ENCODE measurements at places on chromosomes 5 and 9.
A peak's percentile ranks its signal among the peaks of the same experiment; 100 is the strongest.

GRCh38 chr9:121277518-121278295 is 9.7 kb downstream of the GSN start:
- no peak for DNase-seq

DNA sequence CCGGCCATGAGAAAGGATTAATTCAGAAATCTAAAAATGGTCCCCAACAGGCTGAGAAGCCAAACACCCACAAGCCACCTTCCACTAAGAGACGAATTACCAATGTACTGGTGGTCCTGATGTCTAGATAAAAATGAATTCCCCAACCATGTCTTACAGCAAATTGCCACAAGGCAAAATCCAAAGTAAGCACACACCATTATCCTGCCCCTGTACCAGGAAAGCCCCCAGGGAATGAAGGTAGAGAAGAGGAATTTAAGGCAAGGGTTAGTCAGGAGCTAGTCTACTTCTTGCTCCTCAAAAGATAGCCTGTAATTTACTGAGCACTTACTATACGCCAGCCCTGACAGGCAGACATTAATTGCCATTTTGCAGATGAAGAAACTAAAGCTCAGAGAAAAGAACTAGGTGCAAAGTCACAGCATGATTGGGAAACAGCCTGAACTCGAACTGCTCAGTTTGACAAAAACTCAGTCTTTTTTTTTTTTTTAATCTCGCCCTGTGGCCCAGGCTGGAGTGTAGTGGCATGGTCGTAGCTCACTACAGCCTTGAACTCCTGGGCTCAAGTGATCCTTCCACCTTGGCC is 64.3 kb downstream of the RAPGEF1 start:
- no peak for DNase-seq

DNA sequence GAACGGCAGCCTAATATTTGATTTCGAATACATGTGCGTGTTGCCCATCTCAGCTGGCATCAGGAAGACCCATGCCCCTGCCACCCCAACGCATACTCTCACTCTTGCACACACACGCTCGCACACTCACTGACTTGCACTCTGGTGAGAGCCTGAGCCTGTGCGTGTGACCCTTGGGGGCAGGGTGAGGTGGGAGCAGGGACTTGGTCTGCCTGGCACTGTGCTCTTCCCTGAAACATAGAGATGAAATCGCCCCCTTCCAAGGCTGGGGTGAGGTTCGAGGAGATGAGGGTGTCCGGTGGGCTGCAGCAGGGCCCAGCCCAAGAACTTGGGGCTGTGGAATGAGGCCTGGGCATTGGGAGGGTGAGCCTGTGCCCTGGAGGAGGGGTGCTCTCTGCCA is 1.2 kb downstream of the LCN9 start:
- no peak for DNase-seq

- DNase-seq = no peak
These were observed 143.8 kb upstream of the DHFR start for GRCh38 chr5:80798633-80799032.

GRCh38 chr9:116383936-116384335 is 230.3 kb downstream of the PAPPA start:
- DNase-seq = no peak

GRCh38 chr5:126953640-126954039 is 76.7 kb downstream of the MARCHF3 start:
- DNase-seq = no peak

DNA sequence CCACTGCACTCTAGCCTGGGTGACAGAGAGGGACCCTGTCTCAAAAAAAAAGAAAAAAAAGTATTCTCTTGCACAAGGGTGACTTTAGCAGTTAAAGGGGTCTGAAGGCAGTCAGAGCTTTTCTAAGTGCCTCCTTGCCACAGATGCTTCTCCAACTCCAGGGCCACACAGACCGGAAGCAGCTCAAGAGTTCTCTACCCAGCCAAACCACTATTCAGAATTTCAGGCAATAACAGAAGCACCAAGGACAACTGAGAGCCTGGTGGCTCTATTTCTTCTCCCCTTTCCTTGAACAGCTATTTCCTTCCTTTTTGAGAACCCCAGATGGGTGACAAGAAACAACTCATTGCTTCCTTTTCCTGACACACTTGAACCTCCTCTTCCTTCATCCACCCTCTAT is 2.2 kb downstream of the FAM219A start:
- no peak for DNase-seq

DNA sequence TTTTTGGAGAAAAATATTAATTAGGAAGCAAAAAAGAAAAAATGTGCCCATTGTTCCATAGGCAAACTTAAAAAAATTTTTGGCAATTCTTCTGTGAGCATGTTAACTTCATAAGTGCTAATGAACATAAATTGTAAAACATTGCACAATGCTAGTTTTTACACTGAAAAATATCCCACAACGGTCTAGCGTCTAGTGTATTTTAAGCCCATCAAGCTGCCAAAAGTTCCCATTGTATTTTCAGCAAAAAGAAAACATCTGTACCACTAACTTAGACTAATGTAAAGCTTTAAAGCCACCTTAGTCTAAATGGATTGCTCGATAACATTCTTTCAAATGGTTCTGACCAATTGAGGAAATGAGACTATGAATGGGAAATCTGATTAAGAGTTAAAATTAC is 2.8 kb downstream of the NR6A1 start:
- DNase-seq = no peak

DNA sequence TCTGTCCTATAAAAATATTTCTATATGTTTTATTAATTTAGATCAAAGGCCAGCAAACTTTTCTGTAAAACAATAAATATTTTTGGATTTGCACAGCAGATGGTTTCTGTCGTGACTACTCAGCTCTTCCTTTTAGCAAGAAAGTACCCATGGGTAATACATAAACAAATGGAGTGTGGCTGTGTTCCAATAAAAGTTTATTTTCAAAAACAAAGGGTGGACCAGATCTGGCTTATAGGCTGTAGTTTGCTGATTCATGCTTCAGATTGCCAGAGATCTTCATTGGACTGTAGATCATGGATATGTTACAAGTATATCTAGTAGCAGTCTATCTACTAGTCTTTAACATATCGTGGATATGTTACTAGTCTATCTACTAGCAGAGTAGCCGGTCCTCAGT is 590.5 kb downstream of the CSNK1G3 start:
- DNase-seq = no peak

- DNase-seq = no peak
These were observed 55.2 kb downstream of the HSPA4 start for GRCh38 chr5:133106761-133107572.

GRCh38 chr9:27451207-27451797 is 72.8 kb upstream of the IFNK start:
- no peak for DNase-seq

DNA sequence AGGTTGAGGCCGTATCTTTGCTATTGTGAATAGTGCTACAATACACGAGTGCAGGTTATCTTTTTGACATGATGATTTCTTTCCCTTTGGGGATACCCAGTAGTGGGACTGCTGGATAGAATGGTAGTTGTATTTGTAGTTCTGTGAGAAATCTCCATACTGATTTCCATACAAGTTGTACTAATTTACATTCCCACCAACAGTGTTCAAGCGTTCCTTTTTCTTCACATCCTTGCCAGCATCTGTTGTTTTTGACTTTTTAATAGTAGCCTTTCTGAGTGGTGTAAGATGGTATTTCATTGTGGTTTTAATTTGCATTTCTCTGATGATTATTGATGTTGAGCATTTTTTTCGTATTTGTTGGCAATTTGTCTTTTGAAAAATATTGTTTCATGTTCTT is 41.4 kb downstream of the CNOT6 start:
- DNase-seq = no peak

- DNase-seq = peak; percentile 7
These were observed 12.8 kb upstream of the PDZD2 start for GRCh38 chr5:31626156-31626555.

DNA sequence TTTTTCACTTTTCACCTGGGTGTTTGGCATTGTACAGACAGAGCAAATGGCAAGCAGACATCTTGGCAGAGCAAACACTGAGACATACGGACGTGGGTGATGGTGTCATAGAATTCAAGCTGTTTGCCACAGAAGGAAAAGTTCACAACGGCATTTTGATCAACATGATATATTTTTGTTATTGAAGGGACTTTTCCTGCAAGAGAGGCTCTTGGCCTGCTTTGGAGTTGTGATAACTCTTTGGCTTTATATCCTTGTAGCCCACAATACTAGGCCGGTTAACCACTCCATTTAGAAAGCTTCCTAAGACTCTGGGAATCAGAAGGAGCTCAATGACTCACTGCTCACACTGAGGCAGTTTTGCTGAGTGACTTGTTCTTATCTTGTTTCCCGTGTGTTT is 1038.3 kb downstream of the TLE1 start:
- DNase-seq = no peak

DNA sequence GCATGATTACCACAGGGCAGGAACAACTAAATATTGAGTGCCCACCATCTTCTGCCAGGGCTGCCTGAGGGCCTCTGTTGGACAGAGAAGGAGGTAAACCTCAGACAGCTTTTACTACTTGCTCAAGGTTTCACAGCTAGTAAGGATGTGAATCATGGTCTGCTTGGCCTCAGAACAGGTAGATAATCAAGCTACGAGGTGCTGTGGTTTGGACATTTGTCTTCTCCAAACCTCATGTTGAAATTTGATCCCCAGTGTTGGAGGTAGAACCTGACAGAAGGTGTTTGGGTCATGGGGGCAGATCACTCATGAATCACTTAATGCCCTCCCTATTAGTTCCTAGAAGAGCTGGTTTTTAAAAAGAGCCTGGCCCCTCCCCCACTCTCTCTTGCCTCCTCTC is 541.2 kb upstream of the TRPC7 start:
- DNase-seq = no peak

- peak; percentile 56 for DNase-seq
These were observed 896 bp downstream of the EBF1 start for GRCh38 chr5:159098603-159099436.

GRCh38 chr9:17402309-17402708 is 176.6 kb upstream of the SH3GL2 start:
- DNase-seq = no peak

GRCh38 chr9:90073186-90073945 is 468.6 kb downstream of the GADD45G start:
- no peak for DNase-seq

DNA sequence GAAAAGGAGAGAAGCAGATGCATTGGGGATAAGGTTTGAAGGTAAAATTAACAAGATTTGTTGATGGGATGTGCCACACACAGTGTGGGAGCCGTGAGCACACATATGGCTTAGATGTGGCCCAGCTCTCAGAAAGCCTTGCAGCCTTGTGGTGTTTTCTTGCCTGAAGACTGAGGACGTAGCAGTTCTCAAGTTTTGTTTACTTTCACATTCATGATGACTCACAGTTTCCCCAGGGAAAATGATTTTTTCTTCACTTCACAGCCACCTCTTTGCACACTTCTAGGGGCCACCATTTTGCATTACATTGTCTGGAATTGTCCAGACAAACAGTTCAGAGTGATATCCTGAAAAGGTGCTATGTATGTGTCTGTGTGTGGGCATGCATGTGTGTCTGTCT is 126.2 kb downstream of the BASP1 start:
- no peak for DNase-seq

GRCh38 chr5:125227333-125228095 is 481.1 kb upstream of the ZNF608 start:
- DNase-seq = no peak

- no peak for DNase-seq
These were observed 16.1 kb upstream of the ZNF462 start for GRCh38 chr9:106846857-106847256.

DNA sequence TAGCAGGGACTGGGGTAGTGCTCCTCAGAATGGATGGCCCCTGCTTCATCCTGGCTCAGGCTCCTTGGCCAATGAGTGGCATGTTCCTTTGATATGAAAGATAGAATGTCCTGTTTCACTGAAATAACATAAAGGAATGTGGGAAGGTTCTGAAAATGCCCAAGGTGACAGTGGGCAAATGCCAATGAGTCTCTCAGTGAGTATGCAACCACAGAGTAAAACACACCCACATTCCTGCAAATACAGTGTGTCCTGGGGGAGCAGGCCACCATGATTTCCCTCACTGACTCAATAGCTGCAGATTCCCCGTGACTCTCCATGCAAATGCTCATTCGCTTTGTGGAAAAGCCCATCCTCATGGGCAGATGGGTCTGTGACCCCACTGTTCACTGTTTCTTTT is 36.4 kb downstream of the ZNF366 start:
- DNase-seq = no peak

- peak; percentile 58 for DNase-seq
These were observed 41.3 kb downstream of the SHB start for GRCh38 chr9:38027714-38028113.

DNA sequence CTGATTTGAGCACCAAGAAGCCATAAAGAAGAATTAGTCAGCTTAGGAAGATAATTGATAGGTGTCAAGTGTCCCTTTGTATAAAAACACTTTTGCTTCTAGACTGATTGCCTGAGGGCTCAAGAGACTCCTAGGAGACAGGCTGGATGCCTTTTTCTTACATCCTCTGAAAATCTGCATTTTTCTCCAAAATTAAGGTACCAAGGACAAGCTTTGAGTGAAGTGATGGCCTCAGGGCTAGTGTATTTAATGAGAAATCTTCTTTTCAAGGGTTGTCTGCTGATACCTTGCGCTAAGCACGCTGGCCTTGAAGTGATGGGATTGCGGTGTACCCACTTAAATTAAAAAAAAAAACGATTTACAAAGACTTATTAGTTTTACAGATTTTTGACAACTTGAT is 304.0 kb downstream of the TLR4 start:
- no peak for DNase-seq

DNA sequence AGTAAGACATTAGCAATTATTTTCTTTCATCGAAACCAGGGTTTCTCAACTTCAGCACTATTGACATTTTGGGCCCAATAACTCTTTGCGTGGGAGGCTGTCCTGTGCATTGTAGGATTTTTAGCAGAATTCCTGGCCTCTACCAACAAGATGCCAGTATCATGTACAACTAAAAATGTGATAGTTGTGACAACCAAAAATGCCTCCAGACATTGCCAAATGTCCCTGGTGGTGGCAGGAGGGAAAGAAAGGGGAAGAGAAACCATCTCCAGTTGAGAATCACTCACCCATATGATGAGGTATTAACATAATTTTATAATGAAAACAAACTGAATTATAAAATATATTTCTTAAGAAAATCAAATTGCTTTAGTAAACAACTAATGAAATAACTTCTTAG is 406.1 kb downstream of the RAB3C start:
- DNase-seq = no peak
